Glomerular endothelial cell (primary cell): ENCODE measurements at places on chromosomes 16 and 17. TPM values are rescaled to one million over a fixed set of nuclear protein-coding genes. Genes with fewer than 3 reads are reported as not detected.

GRCh38 chr16:88886845-88887521 lies 20.5 kb upstream of the PABPN1L start:
- no peak for DNase-seq

DNA sequence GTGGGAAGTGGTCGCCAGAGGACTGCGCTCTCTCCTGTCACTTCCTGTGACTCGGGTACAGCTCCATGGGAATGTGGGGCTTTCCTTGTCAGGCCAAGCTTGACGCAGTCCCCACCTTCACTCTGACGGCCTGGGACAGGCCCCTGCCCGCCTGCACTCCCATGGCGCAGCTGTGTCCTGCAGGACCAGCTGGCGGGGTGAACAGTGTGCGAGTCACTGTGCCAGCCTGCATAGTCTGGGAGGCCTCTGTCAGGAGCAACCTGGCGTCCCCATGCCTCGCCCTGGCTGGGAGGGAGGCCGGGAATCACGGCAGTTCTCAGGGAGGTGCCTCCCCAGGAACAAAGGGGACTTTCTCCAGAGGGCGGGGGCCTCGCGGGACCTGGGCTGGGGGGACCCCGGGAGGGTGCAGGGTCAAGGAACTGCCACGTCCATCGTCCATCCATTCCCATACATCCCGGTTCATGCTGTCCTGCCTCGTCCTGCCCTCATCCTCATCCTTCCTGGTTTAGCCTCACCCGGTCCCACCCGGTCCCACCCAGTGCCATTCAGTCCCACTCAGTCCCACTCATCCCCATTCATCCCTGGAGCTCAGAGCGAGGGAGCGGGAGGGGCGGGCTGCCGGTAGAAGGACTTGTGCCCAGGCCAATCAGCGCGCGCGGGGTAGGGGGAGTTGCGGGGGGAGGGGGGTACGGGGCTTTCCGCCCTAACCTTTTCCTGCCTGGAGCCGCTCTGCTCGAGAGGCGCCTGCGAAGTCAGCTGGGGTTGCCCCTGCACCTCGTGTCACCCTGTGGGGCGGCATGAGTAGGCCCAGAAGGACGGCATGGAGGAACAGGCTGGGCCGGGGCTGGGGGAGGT lies 13.4 kb downstream of the FLYWCH1 start:
- no peak for DNase-seq

DNA sequence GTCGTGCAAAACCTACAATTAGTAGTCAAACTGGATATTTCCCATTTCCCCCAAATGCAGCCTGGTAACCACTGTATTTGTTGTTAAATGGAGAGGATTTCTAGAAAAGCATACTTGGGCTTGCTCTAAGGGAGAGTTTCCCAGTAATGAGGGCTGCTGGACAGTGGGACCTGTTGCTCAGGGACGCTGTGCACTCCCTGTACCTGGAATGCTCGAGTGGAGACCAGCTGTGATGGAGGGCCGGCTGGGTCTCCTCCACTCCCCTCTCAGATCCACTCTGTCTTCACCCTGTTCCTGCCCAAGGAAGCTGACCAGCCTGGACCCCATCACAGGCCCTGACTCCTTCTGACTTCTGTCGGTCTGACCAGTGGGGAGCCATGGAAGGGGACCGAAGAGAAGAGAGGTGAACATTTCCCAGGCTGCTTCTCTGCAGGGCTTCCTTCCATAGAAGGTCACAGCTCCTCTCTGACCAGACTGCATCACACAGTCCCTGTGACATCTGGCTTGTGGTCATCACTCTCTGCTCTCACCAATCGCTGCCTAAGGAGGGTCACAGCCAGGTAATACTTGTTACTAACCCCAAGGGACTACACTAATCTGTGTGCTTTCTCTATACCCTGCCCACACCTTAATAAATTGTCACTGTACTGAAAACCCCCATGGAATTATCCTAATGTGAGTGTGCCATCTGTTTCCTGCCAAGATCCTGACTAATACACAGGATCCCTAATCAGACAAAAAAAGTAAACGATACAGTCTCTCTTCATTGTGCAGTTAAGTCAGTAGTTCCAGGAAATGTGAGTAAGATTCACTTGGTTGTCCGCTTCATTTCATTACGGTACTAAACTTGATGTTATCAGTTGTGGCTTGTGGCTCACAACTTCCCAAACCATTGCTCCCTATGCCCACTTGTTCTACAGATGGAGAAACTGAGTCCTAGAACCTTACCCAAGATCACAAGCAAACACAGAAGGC lies 102.4 kb downstream of the CCT6B start:
- DNase-seq: no peak

GRCh38 chr16:61929776-61930175 lies 106.5 kb downstream of the CDH8 start:
- DNase-seq: no peak

- DNase-seq: no peak
Measured at GRCh38 chr17:17570140-17570797, 21.2 kb downstream of the PEMT start.

GRCh38 chr16:23244122-23244521 lies 58.0 kb upstream of the SCNN1B start:
- no peak for DNase-seq

GRCh38 chr16:14056970-14057369 lies 14.1 kb upstream of the MRTFB start:
- DNase-seq: peak; percentile 70

DNA sequence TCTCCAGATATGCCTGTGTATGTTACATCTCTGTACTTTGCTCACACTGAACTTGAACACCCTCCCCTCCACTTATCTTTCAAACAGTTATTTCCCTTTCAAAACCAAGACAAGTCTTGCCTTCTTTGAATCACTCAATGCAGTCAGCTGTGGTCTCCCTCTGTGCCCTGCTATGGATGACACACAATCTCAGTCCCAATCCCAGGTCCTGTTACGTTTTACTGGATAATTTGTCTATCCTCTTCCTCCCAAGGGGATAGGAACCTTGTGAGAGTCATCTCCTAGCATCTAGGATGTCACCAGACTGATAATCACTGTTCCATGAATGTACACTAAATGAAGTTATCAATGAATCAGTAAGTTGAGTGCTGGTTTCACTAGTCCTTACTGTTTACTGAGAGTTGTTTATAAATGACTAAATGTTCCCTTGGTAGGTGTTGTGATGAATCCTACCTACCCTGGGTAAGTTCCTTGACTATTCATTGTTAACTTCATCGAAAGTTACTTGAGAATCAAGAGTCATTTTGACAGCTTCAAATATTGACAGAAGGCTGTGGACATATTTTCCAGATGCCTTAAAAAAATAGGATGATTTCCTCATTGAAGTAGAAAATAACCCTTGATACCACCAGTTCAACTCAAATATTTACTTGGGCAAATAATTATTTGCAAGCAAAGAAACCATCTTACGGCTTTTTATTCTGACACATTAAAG lies 244.9 kb downstream of the PRKCA start:
- no peak for DNase-seq

- no peak for DNase-seq
Measured at GRCh38 chr17:80219013-80219762, 945 bp downstream of the SGSH start.

CCL11 gene
- total RNA-seq: not detected in 2 replicates

OR1A1 gene
- not detected in 2 replicates for total RNA-seq

CNGB1 gene
- total RNA-seq: not detected in 2 replicates
